ENCODE measurements at places on chromosomes 2 and 18.

DNA sequence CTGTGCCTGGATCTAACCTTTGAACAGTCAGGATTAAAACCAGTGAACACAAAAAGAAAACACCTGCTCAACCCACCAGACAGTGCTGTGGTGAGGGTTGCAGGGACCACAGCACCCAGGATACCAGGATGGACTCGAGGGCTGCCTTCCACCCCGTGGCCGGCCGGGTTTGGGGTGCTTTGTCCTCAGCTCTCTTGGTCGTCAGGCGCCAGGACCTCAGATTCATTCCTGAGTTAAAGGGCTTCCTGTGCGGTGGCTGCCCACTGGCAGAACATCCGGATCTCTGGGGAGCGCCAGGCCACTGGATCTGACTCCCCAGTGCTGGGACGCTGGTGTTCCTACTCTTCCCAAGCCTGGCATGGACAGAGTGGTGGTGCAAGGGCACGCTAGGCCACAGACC is 239.8 kb downstream of the TFCP2L1 start:
- DNase-seq: no peak

- DNase-seq: peak; percentile 33
Observed at GRCh38 chr2:32357318-32358110, 691 bp downstream of the BIRC6 start.

DNA sequence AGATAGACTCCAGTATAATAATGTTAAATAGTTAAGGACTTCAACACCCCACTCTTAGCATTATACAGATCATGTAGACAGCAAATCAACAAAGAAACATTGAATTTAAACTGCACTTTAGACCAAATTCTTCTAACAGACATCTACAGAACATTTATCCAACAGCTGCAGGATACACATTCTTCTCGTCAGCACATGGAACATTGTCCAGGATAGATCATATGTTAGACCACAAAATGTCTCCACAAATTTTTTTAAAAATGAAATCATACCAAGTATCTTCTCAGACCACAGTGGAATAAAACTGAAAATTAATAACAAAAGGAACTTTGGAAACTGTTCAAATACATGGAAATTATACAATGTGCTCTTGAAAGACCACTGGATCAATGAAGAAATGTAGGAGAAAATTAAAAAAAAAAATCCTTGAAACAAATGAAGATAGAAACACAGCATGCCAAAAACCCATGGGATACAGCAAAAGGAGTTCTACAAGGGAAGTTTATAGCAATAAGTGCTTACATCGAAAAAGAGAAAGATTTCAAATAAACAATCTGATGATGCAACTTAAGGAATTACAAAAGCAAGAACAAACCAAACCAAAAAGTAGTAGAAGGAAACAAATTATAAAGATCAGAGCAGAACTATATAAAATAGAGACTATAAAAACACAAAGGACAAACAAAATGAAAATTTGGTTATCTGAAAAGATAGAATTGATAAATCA is 12.3 kb upstream of the SPP2 start:
- peak; percentile 30 for DNase-seq

DNA sequence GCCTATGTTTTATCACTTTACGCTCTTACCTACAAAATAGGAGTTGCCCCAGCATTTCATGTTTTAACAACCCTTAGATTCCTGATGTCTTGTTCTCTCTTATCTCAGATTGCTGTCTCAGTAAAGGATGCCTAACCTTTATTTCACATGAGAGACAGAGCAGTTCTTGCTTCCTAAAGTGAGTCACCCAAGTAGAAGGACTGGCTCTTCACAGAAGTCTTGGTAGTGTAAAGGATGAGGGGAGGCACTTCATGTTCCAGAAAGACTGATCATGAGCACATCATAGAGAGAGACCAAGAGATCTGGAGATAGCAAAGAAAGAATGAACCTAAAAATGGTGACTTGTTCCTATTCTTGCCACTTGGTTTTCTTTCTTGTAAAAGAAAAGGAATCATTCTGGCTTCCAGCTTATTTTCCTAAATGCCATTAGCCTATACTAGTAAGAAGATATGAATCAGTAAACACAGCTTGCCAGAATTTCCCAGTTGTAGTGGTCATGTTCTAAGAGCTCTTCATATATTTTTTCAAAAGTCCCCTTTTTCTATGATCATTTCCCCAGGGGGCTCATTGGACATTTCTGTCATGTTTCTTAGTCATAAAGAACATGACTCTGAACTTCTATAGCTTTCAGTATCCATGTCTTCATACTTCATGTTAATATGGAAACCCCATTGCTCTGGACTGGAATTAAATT is 54.9 kb downstream of the MAPRE2 start:
- DNase-seq: peak; percentile 41

- peak; percentile 91 for DNase-seq
Observed at GRCh38 chr2:100857915-100858314, 38.0 kb downstream of the NPAS2 start.

GRCh38 chr2:64807417-64807816 is 153.7 kb upstream of the SERTAD2 start:
- DNase-seq: peak; percentile 99

- DNase-seq: no peak
Observed at GRCh38 chr2:179277429-179278196, 13.0 kb upstream of the SESTD1 start.

GRCh38 chr2:10326707-10327594 is 24.2 kb downstream of the HPCAL1 start:
- DNase-seq: no peak

GRCh38 chr2:64325852-64326577 is 127.9 kb upstream of the LGALSL start:
- no peak for DNase-seq

DNA sequence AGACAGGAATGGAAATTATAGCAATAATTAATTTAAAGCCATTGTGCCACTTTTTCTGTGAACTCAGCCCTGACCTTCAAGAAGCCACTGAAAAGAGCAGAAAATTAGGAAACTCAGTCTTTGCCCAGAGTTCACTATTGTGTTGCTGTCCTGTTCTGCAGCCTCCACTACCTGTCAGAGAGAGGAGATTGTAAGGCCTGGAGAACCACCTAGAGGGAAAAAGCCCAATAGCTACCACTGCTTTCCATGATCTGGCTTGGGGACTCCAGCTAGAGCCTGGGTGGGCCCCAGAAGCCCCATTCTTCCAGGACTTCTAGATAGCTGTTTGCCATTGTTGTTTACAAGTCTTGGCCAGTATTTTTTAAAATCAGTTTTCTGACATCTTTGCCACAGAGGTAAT is 176.1 kb upstream of the KLF7 start:
- DNase-seq: no peak

- DNase-seq: no peak
Observed at GRCh38 chr2:138779781-138780445, at the start of gene NXPH2. TSS of gene NXPH2 (minus strand) at chr2:138780390. CDS start at chr2:138780241, 149 bp downstream.

DNA sequence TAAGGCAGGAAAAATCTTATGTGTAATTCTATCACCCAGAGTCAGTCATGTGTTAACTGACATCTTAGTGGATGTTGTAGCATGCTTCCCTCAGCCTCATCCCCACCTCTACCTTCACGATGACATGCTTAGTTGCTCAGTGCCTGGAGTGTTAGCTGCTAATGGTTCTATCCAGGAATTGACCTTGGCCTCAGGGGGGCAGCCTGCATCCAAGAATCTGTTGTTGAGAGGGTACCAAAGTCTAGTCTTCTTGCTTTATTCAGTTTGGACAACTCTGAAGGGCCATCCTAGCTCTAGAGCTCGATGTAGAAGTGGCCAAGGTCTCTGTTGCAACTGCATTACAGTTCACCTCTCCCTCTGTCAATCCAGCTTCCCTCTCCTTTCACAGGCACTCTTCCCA is 61.2 kb downstream of the ACYP2 start:
- peak; percentile 61 for DNase-seq

DNA sequence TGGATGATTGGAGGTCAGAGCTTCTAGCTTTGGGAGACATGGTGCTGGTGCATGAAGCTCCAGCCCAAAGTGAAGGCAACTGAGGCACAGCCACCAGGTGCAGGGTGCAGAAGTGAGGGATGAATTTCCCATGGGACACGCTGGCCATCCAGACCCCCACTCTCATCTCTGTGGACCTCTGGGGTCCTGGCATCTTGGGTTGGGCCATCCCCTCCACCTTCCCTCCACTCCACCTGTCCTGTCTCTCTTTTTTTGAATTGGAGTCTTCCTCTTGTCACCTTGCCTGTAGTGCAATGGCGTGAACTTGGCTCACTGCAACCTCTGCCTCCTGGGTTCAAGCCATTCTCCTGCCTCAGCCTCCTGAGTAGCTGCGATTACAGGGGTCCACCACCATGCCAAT is 3.4 kb downstream of the NGEF start:
- no peak for DNase-seq

- DNase-seq: no peak
Observed at GRCh38 chr2:221189431-221190067, 382.6 kb downstream of the EPHA4 start.

- DNase-seq: no peak
Observed at GRCh38 chr2:64582774-64583340, 58.7 kb downstream of the AFTPH start.

DNA sequence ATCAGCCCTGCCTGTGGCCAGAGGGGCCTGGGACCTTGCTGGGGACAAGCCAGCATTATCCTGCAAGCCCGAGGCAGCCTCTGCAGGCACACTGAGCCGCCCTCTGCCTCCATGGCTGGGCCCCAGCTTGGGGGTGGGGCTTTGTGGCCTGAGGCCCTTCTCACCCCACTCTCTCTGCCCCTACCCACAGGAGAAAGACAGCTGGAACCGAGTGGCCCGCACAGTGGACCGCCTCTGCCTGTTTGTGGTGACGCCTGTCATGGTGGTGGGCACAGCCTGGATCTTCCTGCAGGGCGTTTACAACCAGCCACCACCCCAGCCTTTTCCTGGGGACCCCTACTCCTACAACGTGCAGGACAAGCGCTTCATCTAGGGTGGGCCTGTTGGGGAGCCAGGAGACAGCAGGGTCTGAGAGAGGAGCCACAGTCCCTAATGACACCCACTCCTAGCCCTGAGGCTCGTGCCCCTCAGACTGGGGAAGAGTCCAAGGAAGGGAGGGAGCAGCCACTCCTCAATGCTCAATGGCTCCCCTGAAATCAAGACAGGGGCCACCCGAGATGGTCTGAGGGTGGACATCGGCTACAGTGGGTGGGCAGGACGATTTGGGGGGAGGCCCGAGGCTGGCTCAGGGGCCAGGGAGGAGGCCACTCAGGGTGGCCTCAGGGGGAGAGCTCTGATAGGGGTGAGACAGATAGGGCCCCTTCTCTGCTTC is 4.4 kb upstream of the CHRNG start:
- no peak for DNase-seq

DNA sequence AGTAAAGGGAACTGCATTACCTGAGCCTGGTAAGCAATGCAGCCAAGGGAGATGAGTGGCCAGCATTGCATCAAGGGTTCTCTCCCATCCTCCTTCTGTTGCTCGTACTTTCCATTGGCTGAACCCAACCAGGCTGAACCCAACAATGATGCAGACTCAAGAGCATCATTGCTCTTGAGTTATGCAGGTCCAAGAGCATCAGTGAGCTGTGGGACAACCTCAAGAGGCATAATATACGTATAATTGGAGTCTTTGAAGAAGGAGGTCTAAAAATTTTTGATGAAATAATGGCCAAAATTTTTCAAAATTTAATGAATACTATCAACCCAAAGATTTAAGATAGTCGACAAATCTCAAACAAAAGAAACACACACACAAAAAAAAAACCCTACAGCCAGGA is 213.0 kb downstream of the RNF152 start:
- no peak for DNase-seq

DNA sequence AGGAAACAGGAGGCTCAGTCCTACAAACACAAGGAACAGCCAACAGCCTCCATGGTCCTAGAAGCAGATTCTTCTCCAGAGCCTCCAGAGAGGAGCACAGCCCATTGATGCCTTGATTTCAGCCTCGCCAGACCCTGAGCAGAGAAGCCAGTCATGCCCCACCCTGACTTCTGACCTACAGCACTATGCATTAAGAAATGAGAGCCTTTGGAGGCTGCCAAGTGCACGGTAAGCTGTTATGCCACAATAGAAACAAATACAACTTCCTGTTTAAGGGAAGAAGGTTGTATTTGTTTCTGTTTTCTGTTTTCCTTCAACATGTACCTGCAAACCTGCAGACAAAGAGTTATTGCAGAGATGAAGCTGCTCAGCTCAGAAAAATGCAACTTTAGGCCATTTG is 181.3 kb upstream of the AGAP1 start:
- no peak for DNase-seq

GRCh38 chr2:28717339-28717758 is 34.3 kb upstream of the PPP1CB start:
- DNase-seq: peak; percentile 86

- DNase-seq: peak; percentile 64
Observed at GRCh38 chr18:54392543-54393023, 34.9 kb downstream of the C18orf54 start.

GRCh38 chr2:200466425-200467418 is 43.1 kb downstream of the KCTD18 start:
- DNase-seq: peak; percentile 24

DNA sequence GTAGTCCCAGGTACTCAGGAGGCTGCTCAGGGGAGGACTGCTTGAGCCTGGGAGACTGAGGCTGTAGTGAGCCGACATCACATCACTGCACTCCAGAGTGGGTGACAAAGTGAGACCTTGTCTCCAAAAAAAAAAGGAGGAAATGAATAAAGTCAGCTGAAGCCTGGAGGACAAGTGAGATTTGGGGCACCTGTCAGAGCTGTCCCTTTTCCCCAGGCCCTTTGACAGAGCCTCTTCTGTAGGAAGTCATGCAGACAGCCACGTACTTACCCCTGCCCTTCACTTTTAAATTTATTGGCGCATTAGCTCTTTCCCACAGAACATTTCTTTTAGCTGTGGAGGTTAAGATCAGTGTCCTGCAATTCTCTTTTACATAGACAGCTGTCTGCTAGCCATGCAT is 151.0 kb upstream of the DNMT3A start:
- no peak for DNase-seq

DNA sequence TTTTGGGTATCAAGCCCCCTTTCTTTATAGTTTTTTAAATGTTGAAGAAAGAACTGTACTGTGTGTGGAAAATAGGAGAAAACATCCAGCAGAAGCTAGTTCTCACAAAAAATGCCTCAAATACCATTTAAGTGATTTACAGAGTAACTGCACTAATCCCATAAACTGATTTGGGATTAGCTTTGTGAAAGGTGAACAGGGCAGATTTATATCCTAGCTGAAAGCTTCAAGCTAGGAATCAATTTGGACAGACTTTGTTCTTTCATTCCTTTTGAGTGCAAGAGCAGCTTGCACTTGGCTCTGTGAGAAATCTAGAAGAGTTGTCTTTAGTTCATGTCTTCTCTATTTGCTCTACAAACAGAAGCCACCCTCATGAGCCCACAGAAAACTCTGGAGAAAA is 183.9 kb upstream of the VRK2 start:
- no peak for DNase-seq
